GM20000 (cell line): ENCODE measurements at places on chromosomes 13 and 19.
A peak's percentile ranks its signal among the peaks of the same experiment; 100 is the strongest.

DNA sequence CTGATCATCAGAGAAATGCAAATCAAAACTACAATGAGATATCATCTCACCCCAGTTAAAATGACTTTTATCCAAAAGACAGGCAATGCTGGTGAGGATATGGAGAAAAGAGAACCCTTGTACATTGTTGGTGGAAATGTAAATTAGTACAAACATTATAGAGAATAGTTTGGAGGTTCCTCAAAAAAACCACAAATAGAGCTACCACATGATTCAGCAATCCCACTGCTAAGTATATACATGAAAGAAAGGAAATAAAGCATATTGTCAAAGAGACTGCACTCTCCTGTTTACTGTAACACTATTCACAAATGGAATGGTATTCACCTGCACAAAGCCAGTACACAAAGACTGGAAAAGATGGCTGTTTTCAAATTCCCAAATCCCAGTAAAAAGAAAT, 1233.7 kb downstream of the PCDH17 start:
- DNase-seq = no peak

- peak; percentile 51 for DNase-seq
These were observed 67.6 kb upstream of the TDRD3 start for GRCh38 chr13:60329221-60329923.

DNA sequence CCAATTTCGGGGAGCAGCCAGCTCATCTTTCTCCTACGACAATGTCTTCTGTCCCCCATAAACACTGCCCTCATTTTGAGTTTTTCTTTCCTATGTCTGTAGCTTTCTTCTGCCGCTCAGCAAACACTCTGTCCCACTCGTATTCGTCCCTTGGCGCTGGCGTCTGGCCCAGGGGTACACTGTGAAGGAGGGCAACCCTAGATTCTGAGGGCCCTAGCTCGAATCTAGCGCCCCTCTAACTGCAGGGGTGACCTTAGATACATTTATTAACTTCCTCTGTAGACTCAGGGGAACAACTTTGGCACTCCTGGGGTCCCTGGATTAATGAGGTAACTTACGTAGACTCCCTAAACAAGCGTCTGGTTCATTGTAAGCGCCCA, 677 bp upstream of the LRCH1 start:
- DNase-seq = no peak

GRCh38 chr13:85597790-85598500, 201.3 kb downstream of the SLITRK6 start:
- DNase-seq = no peak

- peak; percentile 8 for DNase-seq
These were observed 1.2 kb downstream of the SPART start for GRCh38 chr13:36344886-36345437.

GRCh38 chr19:41192574-41193429, at the start of gene CYP2S1:
CYP2S1 (plus strand) TSS chr19:41193219; CDS start chr19:41193265, 46 bp downstream.
- DNase-seq = no peak

DNA sequence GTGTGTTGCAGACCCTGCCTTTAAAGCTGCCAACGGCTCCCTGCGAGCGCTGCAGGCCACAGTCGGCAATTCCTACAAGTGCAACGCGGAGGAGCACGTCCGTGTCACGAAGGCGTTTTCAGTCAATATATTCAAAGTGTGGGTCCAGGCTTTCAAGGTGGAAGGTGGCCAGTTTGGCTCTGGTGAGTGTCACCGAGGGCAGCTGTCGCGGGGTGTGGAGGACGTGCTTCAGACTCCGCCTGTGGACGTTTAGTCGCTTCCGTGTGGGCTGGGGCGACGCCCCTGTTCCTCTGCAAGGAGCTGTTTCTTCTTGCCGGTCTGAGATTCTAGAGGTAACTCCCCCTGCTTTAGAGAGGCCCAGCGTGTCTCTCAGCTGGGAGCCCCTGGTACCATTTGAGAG, 24.5 kb downstream of the LAMP1 start:
- no peak for DNase-seq

DNA sequence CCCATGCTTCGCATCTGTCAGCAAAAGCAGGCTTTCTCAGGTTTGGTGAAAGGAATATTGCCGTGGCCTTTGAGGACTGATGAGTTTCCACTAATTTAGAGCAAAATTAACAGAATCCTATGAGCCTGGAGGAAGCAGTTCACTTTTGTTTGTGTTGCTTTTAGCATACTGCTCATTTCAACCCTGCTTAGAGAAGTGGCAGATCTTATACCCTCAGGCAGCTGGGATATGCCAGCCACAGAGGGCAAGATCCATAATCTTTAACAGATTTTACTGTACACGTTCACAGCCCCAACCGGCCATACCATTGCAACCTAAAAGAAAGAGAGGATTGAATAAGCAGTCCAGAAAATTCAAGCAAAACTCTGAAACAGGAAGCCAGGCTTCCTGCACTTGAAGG, 60.5 kb downstream of the COL4A2 start:
- DNase-seq = no peak

GRCh38 chr13:33271759-33272158, 13.8 kb downstream of the STARD13 start:
- DNase-seq = no peak

- no peak for DNase-seq
These were observed 10.1 kb downstream of the RGCC start for GRCh38 chr13:41467425-41467945.

DNA sequence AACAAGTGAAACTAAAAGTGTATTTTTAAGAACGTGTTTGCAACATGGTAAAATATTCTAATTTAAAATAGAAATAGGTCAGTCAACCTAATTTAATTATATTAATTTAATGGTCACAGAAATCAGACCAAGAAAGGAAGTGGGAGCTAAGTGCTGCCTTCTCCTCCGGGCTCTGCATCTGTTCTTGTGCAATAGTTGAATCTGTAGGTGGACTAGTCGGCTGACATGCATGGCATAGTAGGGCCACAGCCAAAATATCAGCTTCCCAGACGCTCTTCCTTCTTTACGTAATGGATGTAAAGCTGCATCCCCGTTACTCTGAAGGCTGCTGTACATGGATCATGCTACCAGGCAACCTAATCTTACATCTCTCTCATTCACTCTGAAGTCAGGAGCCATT, 47.3 kb downstream of the COL4A1 start:
- DNase-seq = no peak

DNA sequence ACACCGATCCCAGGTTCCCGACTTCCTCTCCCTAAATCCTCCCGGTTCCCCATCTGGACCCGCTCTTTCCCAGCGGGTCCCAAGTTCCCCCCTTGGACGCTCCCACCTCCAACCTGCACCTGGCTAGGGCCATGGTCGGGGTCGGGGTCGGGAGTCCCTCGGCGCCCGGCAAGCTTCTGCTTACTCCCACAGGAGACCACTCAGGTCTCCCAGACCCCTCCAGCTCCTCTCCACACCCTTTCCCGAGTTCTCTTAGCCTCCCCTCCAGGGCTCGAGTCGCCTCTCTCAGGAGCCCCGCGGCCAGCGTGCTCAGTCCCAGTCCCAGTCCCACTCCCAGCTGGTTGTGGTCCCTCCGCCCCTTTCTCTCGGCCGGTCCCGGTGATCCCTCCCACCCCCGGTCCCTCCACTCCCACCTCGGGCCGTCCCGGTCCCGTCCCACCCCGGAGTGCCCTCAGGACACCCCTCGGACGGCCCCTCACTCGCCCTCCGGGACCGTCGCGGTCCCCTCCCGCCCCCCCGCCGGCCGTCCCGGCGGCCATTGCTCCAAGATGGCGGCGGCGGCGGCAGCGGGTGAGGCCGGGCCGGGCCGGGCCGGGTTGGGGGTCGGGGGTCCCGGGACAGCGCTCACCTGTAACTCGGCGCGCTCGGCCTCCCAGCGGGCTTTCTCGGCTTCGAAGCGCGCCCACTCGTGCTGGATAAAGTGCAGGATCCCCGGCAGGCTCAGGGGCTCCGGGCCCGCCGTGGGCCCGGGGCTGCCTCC, at the start of gene FKRP:
FKRP (plus strand) TSS at position 537 of the 760 bp plus-strand sequence. CDS start 9,394 bp downstream, outside the sequence.
- DNase-seq = peak; percentile 77

DNA sequence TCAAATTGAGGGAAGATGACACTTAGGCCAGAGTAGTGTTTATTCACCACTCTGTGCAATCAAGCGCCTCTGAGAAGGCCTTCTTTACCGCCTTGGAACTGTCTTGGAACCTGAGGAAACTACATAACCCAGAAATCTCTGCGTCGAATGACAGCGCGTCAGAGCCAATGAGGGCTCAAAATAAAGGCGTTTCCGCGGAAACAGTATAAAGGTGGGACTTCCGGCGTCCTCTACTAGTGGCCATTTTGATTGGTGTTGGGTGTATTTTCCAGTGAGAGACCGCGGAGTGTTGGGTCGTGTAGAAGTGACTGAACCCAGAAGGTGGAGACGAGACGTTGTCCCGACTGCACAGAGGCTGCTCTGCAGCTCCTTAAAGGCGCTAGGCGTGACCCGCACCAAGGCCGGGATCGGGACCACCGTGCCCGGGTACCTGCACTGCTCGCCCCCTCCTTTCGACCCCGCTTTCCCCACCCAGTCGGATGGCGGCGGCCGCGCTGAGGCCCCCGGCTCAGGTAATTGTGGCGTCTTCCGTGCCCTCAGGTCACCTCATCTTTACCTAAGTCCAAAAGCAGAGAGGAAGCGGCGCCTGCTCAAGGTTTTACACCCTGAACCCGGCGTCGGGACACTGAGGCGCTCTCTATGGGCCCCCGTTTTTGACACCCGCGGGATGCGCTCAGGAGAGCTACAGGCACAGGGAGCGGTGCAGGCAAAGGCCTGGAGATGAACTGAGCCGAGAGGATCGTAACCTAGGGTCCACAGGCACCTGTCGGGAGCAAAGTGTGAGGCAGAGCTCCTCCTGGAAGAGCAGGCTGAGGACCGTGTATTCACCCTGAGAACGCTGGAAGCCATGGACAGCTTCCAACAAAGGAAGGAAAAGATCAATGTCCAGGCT, at the start of gene ZNF776:
ZNF776 (plus strand) TSS at position 236 of the 892 bp plus-strand sequence; CDS start at position 480, 244 bp downstream.
- DNase-seq = peak; percentile 90

GRCh38 chr19:35265900-35266519, 2.8 kb upstream of the USF2 start:
- DNase-seq = no peak

DNA sequence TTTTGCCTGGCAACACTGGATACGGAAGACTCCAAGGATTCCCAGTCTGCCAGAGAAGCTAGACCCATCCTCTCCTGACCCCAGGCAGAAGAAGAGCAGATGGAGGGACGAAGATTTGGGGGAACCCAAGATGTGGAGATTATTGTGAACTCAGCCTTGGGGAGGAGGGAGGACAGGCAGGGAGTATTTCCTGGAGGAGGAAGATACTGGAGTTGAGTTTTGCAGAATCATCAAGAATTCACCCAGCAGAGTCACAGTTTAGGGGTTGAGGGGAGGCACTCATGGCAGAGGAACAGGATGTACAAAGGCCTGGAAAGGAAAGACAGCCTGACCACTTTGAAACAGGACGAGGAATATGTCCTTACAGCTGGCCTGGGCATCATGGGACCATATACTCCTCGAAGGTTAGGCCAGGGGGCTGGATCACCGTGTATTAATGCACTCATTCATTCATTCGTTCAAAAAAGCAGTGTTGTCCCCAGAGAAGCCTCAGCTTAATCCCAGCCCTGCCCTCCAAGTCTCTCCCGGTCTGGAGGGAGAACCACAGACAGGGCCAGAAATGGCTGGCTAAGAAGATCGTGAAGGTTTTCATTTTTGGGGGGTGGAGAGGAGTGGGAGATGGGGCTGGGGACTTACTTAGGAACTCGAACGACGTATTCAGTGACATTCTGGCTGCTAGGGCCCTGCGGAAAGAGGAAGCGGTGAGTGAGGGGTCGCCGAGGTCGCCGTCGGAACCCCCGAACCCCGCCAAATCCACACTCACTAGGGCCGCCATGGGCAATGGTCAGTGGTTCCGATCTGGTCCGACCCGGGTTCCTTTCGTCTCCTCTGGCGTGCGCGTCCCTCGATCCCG, 517 bp downstream of the GTF2F1 start:
- DNase-seq = no peak

GRCh38 chr13:76635232-76636230, 250.7 kb downstream of the KCTD12 start:
- no peak for DNase-seq

DNA sequence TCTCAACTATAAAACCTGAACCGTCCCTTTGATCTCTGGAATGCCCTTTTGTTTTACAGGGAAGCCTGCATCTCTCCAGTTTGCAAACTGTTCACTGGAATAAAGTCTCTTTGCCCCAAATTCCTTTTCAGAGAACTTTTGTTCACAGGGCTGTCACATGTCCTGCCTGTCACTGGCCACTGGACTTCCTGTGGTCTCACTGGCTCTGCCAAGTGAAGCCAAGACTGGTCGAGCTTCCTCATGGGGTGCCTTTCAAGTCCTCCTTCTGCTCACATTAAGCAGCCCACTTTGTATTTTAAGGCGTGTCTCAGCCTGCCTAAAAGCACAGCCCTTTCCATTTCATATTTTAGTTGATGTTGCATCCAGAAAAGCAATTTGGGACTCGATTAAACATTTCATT, 215.7 kb downstream of the KATNAL1 start:
- DNase-seq = no peak

DNA sequence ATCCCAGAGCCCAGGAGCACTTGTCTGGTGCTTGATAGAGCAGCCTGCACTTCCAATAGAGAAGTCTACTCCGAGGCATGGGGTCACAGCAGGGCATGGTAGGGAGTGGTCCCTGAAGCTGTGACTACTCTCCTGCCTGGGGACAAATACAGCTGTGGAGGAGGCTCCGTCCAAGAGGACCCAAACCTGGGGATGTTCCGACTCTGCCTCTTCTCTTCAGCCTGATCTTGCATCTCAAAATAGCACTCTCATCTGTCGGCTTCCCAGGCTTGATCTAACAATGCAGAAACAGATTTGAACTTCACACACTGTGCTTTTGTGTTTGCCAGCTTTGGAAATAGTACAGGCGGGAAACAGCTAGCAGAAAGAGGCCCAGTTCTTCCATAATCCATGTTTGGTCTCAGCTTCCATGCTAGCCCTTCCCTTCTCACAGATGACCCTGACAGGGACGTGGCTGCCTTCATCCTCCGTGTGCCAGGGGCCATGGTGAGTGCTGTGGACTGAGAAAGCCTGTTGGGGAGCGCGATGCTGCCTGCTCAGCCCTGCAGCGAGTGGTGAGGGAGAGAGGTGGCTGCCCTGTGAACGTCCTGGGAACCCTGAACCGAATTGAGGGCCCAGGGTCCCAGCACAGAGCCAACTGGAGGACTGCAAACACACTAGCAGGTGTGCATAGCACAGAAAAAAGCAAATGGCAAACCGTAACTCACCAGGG, 150.3 kb upstream of the GPR12 start:
- DNase-seq = no peak

GRCh38 chr13:64075543-64076271, 2660.1 kb upstream of the PCDH20 start:
- DNase-seq = no peak

- no peak for DNase-seq
These were observed 9.5 kb upstream of the ZNF543 start for GRCh38 chr19:57310792-57311191.

GRCh38 chr19:23914402-23915286, at the start of gene ZNF726:
ZNF726 (plus strand) TSS chr19:23914886; CDS start chr19:23914995, 109 bp downstream.
- peak; percentile 82 for DNase-seq

GRCh38 chr19:45919678-45920077, 5.1 kb upstream of the NANOS2 start:
- DNase-seq = no peak

DNA sequence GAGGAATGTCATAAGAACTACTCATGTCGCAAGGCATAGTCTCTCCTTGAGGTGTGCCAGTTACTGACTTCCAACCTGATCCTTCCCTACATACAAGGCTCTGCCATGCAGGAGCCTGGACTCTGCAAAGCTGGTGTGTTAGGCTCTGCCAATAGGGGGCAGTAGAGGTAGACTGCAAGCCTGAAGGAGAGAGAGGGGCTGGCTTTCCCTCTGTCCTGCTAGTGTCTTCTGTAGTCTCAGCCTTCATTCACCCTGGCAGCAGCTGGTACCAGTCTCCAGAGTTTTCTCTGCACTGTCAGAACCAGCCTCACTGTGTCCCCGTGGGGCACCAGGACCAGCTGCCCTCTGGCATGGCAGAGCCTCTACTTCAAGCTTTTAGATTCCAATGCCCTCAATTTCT, 14.5 kb downstream of the SHISA2 start:
- DNase-seq = no peak

GRCh38 chr13:106156468-106156867, 379.0 kb downstream of the EFNB2 start:
- DNase-seq = no peak
